Immature natural killer cell (primary cell): ENCODE measurements at places on chromosomes 2 and 18. TPM values are rescaled to one million over a fixed set of nuclear protein-coding genes. Genes with fewer than 3 reads are reported as not detected.

Gene DNAH7
- polyA plus RNA-seq, result not detected

Gene CYP26B1
- not detected for polyA plus RNA-seq

Gene GDF7
- not detected for polyA plus RNA-seq

Gene TTR
- polyA plus RNA-seq, result not detected

Gene KIDINS220
- 12.2 TPM for polyA plus RNA-seq

Gene LYG2
- polyA plus RNA-seq, result not detected

Gene TUBB8B
- polyA plus RNA-seq, result not detected

Gene SLC4A5
- polyA plus RNA-seq, result not detected

Gene GPR45
- polyA plus RNA-seq, result not detected

Gene SAG
- not detected for polyA plus RNA-seq

Gene SLC9A4
- not detected for polyA plus RNA-seq

Gene TWIST2
- polyA plus RNA-seq, result not detected

Gene ZNF804A
- polyA plus RNA-seq, result 0.09 TPM
